Effector CD8-positive, alpha-beta T cell (primary cell): ENCODE measurements at places on chromosomes 16 and 17.

GRCh38 chr16:35310999-35311398 is 1851.6 kb downstream of the TP53TG3F start:
- no peak for DNase-seq

- DNase-seq = no peak
Measured at GRCh38 chr17:32498391-32498790, 11.6 kb downstream of the CDK5R1 start.

GRCh38 chr16:57261806-57262205 is 16.7 kb downstream of the ARL2BP start:
- no peak for DNase-seq

GRCh38 chr16:19560078-19560477 is 4.6 kb downstream of the VPS35L start:
- DNase-seq = no peak

GRCh38 chr16:58940609-58941008 is 206.5 kb upstream of the GOT2 start:
- DNase-seq = no peak

- no peak for DNase-seq
Measured at GRCh38 chr16:88719267-88719932, 13.1 kb downstream of the CTU2 start.

DNA sequence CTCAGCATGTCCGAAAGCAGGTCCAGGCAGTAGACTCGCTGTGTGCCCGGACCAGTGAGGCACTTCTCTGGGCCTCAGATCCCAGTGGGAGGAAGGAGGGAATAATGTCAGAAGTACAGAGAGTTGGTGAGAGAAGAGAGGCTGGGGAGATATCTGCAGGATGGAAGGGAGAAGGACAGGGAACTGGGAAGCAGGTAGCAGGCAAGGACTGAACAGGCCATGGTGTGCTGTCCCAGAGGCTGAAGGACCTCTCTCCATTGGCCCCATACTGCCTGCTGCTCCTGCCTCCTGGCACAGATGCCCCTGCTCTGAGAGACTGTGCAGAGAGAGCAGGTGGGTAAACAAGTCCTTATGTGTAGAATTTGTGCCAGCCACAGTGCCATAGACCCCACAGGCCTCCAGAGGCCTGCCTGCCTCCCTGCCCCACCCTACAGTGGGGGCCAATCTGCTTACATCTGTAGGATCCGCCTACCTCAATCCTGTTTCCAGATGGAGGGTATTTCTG is 34.2 kb upstream of the CRHR1 start:
- DNase-seq = no peak

DNA sequence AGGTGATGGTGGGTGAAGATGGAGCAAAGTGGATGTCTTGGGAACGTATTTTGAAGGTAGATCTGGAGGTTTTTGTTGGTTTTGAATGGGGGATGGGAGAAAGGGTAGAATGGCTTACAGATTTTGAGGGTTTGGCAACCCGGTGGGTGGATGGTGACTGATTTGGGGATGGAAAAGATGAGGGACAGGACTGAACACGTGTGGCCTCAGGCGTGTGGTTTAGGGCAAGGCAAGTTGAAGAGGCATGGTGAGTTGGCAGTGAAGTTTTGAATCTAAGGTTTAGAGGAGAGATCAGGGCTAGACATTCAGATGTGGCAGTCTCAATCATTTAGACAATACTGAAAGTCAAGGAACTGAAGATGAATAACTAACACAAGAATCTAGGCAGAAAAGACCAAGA is 5.0 kb upstream of the DCTPP1 start:
- DNase-seq = no peak

DNA sequence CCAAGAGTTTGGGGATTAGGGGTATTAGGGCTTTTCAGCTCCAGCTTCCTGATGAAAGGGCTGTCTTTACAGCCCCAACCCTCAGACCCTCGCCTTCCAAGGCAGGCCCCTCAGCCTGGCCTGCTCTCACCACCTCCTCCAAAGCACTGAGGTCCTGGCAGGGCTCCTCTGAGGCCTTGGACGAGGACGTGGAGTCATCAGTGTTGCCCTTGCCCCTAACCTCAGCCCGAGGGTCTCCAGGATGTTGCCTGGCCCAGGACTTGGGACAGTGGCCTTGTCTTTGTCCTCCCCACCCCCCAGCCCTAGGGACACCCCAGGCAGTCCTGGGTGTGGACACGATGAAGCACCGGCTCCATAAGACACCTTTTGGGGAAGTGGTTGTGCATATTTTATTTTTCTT is 28.2 kb downstream of the B9D1 start:
- DNase-seq = no peak

DNA sequence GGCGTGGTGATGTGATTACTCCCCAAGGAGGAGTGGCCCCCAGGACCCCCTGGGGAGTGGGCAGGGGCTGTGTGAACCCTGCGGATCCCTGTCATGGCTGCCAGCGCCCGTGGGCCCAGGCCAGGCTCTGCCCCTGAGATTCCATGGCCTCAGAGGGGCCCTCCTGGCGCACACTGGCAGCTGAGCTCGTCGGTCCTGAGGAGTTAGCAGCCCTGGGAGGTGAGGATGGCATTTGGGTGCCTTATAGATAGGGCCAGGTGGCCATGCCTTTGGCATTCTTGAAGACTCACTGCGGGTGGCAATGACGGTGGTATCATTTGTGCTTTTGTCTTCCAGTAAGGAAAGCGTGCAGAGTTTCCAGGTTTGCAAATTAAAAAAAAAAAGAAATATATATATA is 146.8 kb upstream of the GSE1 start:
- DNase-seq = no peak

DNA sequence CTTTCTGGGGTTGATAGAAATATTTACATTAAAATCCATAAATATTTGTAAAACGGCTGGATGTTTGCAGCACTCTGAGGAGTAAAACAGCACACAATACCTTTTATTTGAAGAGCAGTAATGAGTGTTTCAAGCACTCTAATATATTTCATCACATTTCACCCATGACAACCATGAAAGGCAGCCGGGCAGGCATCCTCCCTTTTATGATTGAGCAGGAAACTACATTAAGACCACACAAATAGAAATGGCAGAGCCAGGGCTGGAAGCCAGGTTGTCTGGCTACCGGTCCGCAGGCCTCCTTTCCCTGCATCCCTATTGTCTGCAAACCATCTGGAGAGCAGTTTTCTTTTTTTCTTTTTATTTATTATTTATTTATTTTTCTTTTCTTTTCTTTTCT is 23.1 kb upstream of the GPRC5C start:
- no peak for DNase-seq

DNA sequence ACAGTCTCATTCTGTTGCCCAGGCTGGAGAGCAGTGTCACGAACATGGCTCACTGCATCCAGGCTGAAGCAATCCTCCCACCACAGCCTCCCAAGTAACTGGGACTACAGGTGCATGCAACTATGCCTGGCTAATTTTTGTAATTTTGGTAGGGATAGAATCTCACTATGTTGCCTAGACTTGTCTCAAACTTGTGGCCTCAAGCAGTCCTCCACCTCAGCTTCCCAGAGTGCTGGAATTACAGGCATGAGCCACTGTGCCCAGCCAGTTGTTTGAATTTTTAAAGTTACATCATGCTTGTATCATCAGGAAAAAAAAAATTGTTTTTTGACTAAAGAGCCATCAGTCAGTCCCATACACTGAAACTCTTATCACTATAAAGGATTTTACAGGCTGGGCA is 17.1 kb upstream of the VPS4A start:
- no peak for DNase-seq

- DNase-seq = no peak
Measured at GRCh38 chr17:76707985-76708807, 2.6 kb downstream of the MXRA7 start.

DNA sequence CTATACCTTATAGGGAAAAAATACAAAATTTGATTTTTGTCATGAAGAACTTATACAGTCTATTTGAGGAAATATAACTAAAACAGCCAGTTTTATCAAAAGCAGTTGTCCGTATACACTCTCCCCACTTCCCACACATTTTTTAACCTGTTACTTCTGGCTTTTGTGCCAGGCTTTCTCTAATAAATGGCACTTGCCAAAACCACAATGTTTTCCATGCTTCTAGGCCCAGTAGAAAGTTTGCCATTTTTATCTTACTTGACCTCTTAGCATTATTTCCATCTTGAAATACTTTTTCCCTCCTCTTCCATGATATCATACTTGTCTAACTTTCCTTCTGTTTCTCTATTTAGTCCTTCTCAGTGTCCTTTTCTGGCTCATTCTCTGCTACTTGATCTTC is 38.8 kb downstream of the EFCAB5 start:
- DNase-seq = no peak

- DNase-seq = no peak
Measured at GRCh38 chr16:27503662-27504061, 46.1 kb downstream of the GTF3C1 start.

- DNase-seq = no peak
Measured at GRCh38 chr16:19223235-19224170, 55.5 kb downstream of the SYT17 start.

- DNase-seq = no peak
Measured at GRCh38 chr16:4380119-4381063, 8.7 kb downstream of the VASN start.

GRCh38 chr16:70678898-70679670 is 6.8 kb downstream of the MTSS2 start:
- no peak for DNase-seq

GRCh38 chr16:1746693-1747195 is 24.6 kb downstream of the NME3 start:
- DNase-seq = no peak

GRCh38 chr17:7138800-7139381 is 24.3 kb upstream of the ASGR2 start:
- DNase-seq = no peak

DNA sequence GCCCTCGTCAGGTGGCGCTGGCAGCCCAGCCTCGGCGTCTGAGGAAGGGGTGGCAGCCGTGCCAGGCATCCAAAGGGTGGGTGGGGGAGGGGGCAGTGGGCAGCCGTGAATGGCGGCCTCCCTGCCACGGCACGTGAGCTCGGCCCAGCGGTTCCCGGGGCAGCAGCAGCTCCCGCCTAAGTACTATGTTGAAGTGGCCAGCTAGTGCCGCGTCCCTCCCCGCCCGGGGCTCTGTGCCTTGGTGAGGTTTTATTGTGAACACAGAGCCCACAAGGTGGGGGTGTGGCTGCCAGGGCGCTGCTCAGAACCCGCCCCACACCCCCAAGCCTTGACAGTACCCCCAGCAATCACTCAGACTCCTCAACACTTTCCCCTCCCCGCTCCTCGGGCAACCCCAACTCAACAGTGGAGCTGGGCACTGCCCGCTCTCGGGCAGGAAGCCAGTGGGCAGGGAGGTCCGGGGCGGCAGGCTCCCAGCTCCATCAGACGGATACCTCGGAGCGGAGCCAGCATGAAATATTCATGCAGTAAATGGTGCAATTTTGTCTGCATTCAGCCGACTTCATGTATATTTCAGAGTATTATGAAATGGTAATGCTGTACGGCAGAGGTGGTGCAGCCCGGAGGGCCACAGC is 80.4 kb downstream of the ENGASE start:
- no peak for DNase-seq

DNA sequence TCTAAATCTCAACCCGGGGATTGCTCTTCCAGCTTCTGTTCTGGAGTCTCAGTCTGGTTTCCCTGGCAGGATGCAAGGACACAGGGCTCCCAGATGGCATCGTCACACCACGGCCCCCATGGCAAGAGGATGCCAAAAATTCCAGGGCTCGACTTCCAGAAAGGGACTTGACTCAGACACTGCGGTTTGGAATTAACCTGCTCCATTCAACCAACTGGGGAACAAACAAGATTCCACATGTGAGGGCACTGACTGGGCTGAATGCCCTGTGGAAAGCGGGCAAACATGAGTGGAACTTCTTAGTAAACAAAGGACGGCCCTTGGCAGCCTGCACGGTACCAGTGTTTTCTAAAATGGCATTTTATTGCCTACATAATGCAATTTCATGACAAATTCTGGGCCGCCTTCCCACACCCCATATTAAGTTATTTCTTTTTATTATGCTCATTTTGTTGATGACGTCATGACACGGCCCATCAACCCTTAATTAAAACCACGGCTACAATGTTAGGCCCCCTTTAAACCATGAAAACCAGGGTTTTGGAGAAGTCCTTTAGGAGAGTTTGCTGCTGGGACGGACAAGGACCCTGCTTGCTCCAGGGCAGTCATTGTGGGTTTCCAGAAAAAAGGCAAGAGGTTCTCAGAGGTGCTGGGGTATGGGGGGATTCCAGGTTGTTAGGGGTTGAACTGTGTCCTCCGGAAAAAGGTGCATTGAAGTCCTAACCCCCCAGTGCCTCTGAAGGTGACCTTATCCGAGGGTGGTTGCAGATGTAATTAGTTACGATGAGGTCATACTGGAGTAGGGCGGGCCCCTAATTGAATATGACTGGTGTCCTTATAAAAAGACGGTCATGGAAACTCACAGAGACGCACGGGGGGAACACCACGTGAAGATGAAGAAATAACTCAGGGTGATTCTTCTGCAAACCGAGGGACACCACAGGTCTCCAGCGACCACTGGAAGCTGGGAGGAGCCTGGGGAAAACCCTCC is 205.6 kb downstream of the FOXL1 start:
- no peak for DNase-seq

DNA sequence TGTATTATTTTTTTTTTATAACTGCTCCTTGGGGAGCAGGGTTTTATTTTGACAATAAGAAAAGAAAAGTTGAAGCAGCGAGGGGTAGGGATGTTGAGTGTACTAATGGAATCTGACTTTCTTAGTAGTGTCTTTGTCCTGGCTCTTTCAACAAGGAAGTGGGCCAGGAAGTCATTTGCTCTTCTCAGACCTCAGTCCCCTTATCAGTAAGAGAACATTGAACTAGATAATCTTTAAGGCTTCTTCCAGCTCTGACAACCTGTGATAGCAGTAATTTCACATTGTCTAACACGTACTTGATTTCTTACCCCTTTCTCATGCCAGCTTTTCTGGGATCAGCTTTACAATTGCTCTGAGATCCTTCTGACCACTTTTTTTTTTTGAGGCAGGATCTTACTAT is 8.3 kb downstream of the LIG3 start:
- DNase-seq = no peak

GRCh38 chr16:84911486-84912216 is 91.9 kb downstream of the CRISPLD2 start:
- DNase-seq = no peak

DNA sequence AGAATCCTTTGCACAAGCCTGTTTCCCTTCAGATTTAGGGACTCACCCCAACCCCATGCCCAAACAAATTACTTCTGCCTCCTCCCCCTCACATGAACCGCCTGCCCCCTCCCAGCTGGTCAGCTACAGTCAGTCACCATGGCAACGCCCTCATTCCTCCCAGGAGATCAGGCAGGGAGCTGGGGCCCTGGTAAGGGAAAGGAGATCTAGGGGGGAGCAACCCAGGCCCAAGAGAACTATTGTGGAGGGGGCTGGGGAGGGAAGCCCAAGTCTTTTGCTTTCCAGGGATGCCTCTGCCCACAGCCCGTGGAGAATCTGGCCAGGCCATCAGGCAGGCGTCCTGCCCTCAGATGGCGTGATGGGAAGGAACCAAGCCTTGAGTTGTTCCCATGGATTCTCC is 2.8 kb downstream of the FAM171A2 start:
- no peak for DNase-seq

GRCh38 chr17:48139944-48140343 is 32.4 kb downstream of the SNX11 start:
- no peak for DNase-seq

DNA sequence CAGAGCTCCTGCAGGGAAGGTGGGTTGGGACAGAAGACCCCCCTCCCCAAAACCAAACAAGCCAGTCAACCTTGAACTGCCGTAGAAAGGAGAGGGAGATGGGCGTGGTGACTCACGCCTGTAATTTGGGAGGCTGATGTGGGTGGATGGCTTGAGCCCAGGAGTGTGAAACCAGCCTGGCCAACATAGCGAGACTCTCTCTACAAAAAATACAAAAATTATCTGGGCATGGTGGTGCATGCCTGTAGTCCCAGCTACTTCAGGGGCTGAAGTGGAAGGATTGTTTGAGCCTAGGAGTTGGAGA is 42.1 kb downstream of the NT5M start:
- DNase-seq = no peak
